Fibroblast of skin of scalp (primary cell): ENCODE measurements at places on chromosomes 5 and 9.
A peak's percentile ranks its signal among the peaks of the same experiment; 100 is the strongest.

- peak; percentile 94 for DNase-seq
These were observed 47.8 kb upstream of the IER5L start for GRCh38 chr9:129225815-129226214.

- no peak for DNase-seq
These were observed 74.5 kb downstream of the MVB12B start for GRCh38 chr9:126401107-126401506.

DNA sequence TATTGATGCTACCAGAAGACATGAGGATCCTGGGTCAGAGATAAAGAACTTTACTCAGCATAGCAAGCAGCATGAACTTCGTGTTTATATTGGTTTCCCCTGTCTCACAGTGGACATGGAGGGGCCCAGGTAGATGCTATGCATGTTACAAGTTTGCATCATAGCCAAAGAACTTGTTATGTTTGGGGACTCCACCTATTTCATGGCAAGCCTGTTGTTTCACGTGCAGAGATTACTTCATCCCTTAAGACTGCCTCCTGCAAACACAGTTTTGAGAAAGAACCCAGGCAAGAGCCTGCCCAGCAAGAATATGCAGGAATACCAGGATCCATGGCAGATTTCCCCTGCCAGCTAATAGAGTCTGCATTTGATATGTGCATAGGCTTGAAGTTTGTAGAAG, 68.4 kb downstream of the RCL1 start:
- DNase-seq = no peak

DNA sequence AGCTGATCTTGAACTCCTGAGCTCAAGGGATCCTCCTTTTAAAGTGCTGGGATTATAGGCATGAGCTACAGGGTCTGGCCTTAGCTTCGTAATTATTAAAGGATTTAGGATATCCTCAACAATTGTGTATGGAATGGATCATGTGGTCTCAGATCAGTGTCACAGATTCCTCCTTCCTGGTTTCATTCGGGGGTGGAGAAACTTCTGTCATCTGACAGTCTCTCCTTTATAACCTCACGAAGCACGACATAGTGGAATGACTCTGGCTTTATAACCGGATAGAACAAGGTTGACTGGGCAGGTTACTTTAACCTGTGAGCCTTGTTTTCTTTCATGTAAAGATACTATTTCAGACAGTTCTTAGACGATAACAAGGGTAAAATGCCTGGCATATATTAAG, 4.4 kb upstream of the GNG10 start:
- DNase-seq = no peak

DNA sequence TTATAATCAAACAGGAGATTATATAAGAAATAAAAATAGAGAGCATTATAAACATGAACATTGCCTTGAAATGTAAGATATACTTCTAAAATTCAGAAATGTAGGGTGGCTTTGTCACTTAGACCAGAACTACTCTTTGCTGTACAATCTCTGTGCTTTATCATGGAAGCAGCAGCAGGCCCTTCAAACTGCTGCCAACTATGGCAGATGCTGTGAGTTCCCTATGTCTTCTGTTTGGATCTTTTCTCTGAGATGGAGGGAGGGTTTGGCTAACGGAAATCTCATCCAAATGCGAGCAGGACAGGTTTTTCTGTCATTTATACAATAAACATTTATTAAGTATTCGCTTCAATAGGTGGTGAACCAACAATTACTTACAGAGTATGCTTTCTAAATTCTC, 34.8 kb upstream of the RICTOR start:
- no peak for DNase-seq

DNA sequence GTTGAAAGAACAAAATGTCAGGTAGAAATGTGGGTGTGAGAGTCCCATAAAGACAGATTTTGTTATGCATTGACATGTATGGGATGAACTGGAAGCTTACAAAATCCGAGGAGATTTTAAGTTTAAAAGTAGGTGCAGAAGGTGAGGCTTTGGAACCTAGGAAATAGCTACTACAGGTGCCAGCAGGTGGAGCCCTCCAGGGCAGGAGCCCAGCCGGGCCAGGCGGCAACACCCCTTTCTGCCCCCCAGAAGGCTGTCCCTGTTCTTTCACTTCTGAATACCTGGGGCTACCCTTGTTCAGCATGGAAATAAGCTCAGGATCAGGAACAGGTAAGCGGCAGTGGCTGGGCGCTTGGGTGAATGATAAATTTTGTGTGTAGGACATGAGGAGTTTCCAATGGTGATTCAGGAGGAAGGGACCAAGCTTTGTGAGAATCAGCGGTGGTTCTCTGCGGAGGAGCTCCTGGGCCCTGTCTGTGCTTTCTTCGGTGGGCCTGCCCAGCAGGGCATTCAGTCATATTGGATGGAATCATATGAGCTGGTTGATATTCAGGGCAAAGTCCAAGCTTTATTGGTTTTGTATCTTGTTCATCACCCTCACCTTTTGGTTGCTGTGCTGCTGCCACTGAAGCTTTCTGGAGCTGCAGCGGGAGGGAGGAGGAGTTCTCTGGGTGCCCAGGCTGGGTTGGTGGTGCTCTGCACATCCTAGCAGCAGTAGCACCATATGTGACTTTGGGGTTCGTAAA, 12.3 kb downstream of the PCBD2 start:
- no peak for DNase-seq

DNA sequence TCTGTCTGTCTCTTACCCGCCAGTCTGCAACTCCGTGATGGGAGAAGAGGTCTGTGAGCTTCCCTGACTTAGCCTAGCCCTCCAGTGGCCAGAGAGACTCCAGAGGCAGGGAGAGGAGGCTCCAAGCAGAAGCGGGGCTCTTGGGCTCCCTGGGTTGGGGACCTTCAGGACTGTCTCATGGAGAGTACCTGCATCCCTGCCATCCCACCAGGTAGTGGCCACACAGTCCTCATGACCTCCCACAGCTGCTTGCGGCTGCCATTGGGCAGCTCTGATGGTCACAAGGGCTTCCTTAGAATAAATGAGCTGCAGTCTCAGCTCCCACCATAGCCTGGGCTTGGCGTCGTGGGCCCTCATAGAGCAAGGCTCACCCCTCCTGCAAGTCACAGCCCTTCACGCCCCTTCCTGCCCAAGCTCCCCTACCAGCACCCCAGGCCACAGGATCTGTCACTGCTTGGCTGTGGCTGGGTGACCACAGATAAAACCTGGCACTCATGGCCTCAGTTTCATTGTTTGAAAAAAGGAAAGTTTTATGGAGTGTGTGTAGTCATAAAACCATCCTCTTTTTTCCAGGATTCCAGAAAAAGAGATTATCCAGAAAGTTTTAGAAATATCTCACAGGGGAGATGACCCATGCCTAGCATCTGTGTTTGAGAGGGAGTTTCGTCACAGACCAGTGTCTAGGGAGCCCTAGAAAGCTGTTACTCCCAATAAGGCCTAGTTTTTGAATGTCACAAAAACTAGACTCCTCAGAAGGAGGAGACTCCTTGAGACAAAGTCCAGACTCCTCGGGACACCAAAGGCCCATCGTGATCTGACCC, 48.4 kb downstream of the PPARGC1B start:
- no peak for DNase-seq

DNA sequence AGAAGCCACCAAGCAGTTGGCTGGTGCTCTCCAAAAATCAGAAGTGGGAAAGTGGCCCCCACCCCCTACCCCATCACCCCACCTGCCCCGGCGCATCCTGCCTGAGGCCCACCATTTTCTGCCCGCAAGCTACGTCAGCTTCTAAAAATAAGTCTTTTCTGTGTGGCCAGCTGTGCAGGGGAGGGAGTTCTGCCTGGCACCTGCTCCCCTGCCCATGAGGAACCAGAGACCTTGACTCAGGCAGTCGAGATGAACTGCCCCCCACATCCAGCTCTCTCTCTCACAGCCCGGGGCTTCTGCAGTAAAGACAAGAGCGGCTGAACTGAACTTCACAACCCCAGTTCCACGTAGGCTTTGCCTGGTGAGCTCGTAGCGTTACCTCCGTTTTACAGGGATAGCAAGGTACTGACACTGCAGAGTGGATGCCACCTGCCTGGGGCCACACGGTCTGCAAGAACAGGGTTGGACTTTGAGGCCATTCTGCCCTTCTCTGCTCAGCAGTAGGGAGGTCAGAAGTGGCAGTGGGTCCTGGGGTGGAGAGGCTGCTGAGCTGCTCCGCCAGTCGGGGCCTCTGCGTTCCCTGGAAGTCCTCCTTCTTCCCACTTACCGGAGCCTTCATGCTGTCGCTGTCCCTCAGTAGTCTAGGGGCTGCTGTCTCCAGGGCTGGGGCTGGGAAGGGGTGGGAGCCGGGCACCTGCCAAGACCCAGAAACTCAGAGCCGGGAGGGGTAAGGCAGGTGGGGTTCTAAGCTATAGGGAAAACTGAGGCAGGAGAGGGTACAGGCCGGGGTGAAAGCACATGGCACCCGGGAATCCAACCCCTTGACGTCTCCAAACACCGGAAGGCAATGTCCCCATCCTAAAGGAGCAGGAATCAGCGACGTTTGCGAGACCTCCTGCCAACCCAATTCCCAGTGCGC, 781 bp downstream of the ST6GALNAC4 start:
- DNase-seq = no peak

- peak; percentile 14 for DNase-seq
These were observed 137.1 kb upstream of the TRIM32 start for GRCh38 chr9:116549786-116550660.

DNA sequence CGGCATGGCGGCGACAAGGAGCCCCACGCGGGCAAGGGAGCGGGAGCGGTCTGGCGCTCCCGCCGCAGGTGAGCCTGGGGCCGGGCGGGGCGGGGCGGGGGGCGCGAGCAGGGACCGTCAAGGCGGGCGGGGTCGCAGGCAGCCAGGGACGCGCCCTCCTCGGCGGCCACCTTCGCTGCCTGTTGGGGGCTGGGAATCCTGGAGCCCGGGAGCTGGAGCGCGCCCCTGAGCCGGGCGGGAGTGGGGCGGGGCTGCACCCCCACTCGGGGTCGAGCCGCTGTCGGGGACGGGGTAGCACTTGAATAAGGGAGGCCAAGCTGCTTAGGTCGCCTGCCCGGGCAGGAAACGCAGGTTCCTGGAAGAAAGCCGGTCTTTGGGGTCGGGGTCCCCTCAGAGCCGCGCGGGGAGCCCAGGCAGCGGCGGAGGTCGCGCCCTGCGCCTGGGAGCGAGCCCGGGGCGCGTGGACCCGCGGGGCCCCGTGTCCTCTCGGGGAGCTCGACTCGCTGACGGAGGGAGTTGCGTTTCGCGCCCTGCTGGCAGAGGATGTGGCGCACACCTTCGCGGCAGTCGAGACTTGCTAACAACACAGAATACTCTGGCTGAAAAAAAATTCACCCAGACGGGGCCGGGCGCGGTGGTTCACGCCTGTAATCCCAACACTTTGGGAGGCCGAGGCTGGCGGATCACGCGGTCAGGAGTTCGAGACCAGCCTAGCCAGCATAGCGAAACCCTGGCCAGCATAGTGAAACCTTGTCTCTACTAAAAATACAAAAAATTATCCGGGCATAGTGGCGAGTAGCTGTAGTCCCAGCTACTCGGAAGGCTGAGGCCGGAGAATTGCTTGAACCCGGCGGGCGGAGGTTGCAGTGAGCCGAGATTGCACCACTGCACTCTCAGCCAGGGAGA, 552 bp downstream of the OTULINL start:
- no peak for DNase-seq

DNA sequence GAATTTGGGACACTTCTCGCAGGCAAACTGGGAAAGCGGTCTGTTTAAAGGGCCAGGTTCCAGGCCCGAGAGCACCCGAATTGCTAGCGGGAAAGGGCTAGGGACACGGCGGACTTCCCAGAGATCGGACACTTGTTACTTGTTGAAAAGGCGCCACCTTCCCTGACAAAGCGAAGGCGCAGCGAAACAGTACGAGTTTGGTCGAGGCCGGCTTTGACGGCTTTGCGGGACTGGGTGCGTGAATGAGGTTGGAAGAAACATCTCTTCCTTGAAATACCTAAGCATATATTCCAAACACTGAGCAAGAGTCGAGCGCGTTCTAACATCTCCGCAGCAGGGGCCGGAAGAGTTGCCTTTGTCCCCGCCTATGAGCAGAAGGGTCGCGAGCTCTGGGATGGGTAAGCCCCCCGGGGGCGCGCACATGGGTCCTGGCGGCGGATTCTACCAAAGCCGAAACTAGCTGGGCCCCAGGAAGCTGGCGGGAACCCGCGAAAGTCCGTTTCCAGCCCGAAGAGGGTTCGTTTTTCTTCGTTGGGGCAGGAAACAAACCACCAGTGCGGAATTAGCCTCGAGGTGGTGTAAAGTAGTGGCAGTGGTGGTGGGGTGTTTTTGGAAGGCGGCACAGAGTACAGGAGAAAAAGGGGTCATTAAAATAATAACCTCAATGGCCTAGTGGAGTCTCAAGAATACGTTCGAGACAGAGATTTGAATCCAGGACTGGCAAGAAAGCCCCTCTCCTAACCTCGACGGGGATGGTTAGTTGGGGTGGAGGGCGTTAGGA, 1.5 kb downstream of the GDNF start:
- DNase-seq = peak; percentile 70

GRCh38 chr5:88825584-88826315, 57.2 kb downstream of the MEF2C start:
- no peak for DNase-seq

GRCh38 chr5:27708534-27708933, 670.1 kb upstream of the CDH9 start:
- no peak for DNase-seq
